Activated T-cell treated with anti-CD3 and anti-CD28 coated beads for 48 hours (primary cell): ENCODE measurements at places on chromosomes 12 and 14.

- no peak for DNase-seq
These were observed 17.5 kb downstream of the YY1 start for GRCh38 chr14:100256339-100256895.

DNA sequence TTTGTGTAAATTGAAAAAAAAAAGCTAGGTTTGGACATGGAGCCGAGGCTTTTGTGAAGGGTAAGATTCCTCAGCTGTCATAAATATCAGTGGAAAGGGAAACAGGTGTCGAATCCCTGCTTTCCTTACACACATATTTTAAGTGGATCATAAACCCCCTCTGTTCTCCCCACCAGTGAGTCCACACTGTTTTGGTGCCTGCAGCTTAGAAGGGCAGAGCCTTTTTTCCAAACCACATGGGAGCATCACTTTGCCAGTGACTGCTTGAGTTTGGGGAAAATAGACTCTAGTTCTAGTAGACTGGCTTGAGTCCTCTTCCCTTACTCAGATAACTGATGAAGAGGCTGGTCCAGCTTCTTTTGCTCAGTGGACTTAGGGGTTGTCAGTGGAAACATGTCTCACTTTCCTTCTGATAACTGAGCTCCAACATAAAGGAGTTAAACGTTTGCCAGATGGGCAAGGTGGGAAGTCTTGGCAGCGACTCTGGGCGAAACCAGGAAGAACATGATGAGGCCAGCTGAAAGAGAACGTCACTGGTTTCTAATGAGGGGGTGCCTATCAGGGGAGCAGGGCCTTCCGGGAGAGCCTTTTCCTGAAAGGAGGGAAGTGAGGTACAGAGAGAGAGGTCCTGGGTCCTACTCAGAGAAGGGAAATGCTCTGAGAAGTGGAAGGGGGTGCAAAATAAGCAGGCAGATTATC is 168.1 kb upstream of the PARP11 start:
- no peak for DNase-seq

DNA sequence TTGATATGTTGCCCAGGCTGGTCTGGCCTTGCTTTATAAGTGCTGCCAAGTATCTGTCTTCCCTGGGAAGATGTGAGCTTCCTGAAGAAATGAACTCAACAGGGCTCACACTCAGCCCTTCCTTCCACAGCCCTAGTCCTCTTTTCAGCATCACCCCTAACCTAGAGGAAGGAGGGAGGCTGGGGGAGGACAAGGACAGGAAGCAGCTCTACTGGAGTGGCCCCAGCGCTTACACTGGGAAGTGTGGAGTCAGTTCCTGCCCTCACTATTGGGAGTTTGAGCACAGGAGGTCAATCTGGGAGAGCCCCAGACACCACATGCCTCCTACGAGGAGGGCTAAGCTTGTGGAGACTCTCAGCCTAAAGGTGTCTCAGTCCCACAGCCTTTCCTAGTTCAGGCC is 16.8 kb downstream of the GALNT6 start:
- DNase-seq, result no peak

DNA sequence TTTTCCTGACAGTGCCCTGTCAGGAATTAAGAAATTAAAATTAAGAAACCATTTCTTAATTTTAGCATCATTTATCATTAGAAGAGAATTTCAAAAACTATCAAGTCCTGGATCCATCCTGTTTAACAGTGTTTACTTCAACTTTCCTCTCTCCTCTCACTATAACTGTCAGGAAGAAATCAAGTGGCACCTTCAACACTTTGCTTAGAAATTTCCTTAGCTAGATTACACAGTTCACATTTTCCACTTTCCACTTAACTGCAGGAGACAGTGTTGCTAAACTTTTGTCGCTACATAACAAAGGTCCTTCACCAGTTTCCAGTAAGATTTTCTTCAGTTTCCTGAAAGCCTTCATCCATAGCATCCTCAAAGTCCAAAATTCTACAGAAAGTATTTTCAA is 21.9 kb upstream of the OR10P1 start:
- DNase-seq, result no peak

GRCh38 chr12:52278575-52279421 is 4.4 kb downstream of the KRT86 start:
- peak; percentile 77 for DNase-seq

DNA sequence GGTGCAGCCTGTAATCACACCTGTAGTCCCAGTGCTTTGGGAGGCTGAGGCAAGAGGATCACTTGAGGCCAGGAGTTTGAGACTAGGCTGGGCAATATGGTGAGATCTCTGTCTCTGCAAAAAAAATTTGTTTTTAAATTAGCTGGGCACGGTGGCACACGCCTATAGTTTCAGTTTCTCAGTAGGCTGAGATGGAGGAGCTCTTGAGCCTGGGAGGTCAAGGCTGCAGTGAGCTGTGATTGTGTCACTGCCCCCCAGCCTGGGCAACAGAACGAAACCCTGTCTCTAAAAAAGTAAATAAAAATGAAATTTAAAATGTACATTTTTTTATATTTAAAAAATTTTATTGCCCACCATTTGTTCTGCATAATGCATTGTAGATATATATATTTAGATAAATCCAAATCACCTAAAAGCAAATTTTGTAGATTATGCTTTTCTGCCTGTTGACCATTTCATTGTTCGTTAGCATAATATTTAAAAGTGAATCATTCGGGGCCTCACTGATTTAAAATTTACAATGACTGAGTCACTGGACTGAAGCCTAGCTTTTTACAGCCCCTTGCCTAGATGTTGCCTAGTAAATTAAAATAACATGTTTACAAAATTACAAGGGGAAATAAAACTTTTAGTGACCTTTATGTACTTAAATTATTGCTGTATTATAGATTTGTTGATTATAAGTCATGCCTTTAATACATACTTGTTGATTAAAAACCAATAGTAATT is 87.9 kb downstream of the USP15 start:
- no peak for DNase-seq

DNA sequence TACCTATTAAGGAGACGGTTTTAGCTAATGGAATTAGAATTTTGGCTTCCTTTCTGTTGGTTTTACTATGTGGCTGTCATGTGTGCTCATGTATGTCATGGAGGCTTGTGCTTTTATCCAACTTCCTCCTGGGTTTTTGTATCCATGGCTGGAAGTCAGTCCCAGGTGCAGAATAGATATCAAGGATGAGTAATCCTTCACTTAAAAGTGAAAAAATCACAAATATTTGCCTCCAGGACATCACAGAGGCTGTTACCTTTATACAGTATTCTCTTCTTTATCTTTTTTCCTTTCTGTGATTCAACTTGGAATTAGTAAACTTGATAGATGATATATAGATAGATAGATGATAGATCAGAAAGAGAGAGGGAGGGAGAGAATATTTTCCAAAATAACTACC is 706.8 kb downstream of the GALC start:
- DNase-seq, result no peak

GRCh38 chr14:80982711-80983110 is 27.3 kb downstream of the TSHR start:
- no peak for DNase-seq

- no peak for DNase-seq
These were observed 251.6 kb downstream of the BCAT1 start for GRCh38 chr12:24697295-24697694.

GRCh38 chr14:43041207-43041606 is 1434.5 kb downstream of the LRFN5 start:
- no peak for DNase-seq

DNA sequence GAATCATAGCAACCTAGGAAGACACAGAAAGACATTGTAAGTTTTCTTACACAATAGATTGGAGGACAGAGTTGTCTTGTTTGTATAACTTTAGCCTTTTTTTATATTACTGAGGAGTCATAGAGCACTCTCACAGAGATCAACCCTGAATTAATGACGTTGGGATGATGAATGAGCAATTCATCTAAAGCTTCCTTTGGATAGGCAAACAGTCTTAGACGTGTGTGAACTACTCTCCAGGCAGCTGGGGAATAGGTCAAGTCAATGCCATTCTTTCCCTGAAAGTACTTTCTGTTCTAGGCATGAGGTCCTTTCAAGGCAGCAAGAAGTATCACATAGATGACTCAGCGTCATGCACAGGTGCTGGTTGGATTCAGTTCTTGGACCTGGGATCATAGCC is 369.1 kb upstream of the NOVA1 start:
- DNase-seq, result no peak

- DNase-seq, result no peak
These were observed 89.8 kb downstream of the SLC15A5 start for GRCh38 chr12:16187660-16188059.
